Renal pelvis (tissue), 12 donors: ENCODE measurements at places on chromosomes 12 and 14. TPM values are rescaled to one million over a fixed set of nuclear protein-coding genes. Genes with fewer than 3 reads are reported as not detected.

The SERPINA4 gene
- 1.3 TPM for polyA plus RNA-seq

The RASSF8 gene
- polyA plus RNA-seq: 82.9 TPM

The AHNAK2 gene
- 2.6 TPM for polyA plus RNA-seq

GRCh38 chr12:76554405-76555230 lies 5.0 kb downstream of the OSBPL8 start:
- no peak for DNase-seq

DNA sequence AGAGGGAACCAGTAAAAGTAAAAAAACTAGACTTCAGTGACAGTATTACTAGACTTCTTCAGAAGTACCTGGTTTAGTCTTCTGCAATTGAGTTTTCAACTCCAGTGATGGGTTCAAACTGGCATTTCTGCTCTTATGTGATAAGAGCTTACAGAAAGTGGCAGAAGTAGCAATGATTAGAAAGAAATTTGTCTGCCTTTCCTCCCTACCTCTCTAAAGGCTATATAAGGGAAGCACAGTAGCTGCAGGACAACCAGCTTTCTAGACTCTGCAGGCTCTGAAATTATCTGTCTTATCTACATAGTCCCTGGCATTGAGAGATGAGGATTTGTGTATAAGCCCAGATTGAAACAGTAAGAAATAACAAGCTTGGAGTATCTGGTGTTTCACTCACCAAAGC lies 107.5 kb downstream of the DAAM1 start:
- no peak for DNase-seq

GRCh38 chr12:31406345-31406744 lies 80.4 kb upstream of the SINHCAF start:
- DNase-seq: no peak

DNA sequence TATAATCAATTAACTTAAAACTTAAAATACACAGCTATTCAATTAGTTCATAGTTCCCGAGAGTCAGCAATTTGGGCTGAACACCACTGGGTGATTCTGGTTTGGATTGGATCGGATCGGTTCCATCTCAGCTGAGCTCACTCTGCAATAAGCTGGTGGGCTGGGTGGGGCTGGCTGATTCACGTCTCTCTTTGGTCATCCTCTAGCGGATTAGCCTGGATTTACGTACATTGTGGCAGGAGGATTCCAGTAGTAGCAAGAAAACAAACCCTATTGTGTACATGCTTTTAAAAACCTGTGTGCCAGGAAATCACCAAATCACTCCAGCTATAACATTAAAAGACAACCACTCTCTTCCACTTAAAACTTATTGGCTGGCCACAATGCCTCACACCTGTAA lies 3.2 kb upstream of the CLEC4C start:
- no peak for DNase-seq

GRCh38 chr12:1044199-1044598 lies 53.2 kb downstream of the ERC1 start:
- DNase-seq: no peak

- no peak for DNase-seq
Observed at GRCh38 chr12:111405859-111406473, at the start of gene SH2B3. SH2B3 (plus strand) TSS chr12:111405923; CDS start chr12:111418146, 12,223 bp downstream.
